CD4-positive, alpha-beta T cell treated with Interleukin-6 for 4 hours (primary cell): ENCODE measurements at places on chromosomes 13 and 19.

- peak; percentile 99 for DNase-seq
Measured at GRCh38 chr19:48332662-48333466, 7.5 kb downstream of the EMP3 start.

DNA sequence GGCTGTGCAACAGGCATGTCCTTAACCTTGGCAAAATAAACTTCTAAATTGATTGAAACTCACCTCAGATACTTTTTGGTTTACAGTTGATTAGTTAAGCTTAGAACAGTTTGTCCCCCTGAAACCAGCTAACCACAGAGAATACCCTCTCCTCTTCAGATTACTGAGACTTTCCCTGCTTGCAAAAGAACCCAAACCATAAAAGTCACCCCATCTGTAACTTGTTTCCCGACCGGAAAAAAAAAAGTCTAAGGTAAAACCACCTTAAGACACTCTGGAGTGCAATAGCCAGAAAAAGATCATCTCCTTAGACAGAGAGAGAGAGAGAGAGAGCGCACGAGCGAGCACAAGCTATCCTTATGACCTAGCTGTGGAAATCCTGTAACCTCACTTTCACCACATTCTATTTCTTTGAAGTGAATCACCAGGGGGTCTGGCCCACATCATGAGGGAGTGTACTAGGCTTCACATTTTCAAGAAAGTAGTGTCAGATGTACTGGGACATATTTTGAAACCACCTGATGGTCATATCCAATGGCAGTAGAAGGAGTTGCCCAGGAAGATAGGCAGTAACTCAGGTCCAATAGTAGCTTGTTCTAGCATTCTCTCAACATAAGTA lies 11.1 kb upstream of the GTF2F2 start:
- no peak for DNase-seq

DNA sequence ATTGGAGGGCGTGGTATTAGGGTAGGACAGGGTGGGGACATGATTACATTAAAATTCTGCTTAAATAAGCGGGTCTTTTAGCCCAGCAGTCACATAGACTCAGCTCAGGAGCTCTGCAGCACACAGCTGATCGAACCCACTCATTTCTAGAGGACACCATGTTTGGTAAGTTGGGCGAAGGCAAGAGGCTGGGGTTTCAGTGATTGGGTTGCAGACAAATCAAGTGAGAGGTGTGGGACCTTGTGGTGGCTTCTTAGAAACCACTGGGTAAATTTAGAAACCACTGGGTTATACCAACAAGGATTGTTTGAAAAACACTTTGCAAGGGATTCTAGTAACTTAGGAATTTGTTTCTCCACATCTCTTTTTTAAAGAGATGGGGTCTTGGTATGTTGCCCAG lies at the start of gene LEUTX:
Gene LEUTX (plus strand): TSS at position 92 of the 400 bp plus-strand sequence. CDS start 67 bp downstream, at position 159.
- DNase-seq, result no peak

DNA sequence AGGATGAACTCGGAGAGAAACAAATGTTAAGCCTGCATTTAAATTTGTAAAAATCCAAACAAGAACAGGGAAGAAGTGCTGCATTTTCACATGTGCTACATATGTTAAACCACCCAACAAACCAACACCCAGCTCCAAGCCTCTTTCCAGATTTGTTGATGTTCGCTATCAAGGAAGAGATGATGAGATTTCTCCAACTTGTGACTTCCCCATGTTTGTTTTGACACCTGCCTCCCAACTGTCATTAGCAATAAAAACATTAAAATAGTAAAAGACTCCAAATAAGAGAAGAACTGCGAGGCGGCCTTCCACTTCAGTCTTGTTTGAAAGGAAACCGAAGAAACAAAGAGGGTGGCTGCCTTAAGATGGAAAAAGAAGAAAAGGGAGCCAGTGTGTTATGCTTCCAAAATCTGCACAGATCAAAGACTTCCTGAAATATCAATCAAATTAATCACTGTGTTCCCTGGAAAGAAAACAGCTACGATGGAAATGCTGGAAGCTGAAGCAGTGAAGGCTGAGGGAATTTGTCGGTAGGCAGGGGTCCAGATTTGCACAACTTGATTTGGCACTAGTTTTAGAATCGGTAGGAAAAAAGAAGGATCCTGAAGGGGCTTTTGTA lies 14.0 kb upstream of the GGACT start:
- no peak for DNase-seq

DNA sequence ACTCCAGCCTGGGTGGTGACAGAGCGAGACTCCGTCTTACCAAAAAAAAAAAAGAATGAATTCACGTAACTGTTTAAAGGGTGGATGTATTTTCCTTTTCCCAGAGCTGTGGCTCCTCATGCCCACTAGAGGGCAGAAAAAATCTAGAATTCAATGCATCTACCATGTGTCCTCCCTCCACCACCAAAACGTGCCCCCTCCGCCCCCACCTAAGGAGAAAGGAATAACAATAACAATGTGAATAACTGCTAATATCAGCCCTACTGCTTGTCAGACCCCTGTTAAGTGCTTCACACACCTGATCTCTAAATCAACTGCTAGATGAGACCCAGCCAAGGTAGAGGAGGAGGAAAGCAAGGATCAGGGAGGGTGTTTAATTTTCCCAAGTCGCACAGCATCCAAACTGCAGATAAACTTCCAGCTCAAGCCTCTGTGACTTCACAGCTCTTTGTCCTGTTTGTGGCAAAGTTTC lies 20.2 kb upstream of the PNMA8B start:
- DNase-seq, result peak; percentile 52

DNA sequence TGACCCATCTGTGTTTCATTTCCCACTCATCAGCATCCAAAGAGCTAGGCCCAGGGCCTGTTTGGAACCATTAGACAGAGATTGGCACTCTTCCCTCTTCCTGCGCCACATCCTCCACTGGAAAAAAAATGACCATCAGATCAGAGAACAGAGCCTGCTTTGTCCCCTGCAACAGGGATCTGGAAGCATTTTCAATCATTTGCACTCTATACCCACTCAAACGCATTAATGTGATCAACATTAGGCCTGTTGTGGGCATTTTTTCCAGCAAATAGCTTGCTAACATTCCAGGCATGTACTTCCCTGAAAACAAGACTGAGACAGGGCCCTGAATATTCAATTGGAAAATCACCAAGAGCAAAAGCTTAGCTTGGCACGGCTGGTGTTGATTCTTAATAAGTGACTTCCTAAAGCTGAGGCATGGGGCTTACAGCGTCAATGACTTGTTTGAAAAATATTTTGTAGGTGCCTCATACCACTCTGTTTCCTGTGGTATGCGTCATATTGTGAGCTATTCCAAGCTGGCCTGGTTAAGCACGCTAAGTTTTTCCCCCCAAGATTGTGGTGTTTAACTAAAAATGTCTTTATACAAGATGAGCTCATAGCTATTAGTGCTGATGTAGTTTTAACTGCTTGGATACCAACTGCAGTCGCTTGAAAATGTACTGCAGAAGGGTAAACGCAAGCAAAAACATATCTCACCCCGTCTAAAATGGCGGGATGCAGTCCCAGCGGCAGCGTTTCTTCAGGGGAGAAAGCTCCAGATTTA lies 404.4 kb downstream of the SPRY2 start:
- no peak for DNase-seq

- no peak for DNase-seq
Measured at GRCh38 chr19:28067882-28068281, 1145.1 kb downstream of the UQCRFS1 start.

DNA sequence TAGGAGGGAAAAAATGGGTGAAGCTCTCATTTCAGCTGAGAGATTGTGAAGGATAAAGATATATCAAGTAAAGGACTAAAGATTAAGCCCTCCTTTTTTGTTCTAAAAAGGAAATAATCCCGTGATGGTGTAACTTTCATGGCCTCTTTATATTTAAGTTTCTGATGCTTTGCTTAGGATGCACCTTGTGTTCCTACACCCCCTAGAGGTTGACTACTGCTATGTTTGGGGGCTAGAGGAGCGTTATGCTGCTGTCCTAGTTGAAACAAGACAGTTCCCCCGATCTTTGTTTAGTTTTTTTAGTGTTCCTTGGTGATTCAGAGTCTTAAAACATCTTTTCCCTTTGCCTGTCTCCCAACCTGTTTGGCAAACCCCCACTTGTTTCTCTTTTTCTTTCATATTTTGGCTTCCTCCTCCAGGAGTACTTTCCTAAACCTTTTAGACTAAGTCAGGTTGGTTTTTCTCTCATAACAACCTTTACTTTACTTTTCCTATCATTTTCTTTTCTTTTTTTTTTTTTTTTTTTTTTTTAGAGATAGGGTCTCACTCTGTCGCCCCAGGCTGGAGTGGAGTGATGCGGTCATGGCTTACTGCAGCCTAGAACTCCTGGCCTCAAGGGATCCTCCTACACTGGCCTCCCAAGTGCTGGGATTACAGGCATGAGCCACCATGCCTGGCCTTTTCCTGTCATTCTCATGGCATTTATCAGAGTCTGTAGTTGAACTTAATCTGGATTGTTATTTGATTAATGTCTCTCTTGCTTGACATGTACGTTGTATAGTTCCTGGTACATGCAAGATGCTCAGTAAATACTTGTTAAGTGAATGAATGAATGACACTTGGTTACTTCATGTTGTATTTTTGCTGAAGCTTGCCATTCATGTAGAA lies 2.8 kb downstream of the UBA2 start:
- DNase-seq, result peak; percentile 43

DNA sequence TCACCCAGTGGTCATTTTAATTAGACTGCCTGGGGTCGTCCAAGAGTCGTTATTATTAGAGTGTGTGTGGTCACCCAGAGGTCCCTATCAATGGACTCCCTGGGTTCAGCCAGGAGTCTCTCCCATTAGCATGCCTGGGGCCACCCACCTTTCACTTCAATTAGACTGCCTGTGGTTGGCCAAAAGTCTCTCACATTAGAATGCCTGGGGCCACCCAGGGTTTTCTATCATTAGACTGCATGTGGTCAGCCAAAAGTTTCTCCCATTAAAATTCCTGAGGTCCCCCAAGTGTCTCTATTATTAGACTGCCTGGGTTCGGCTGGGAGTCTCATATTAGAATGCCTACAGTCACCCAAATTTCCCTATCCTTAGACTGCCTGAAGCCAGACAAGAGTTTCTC lies 1472.6 kb downstream of the UQCRFS1 start:
- no peak for DNase-seq

GRCh38 chr13:80340651-80341100 lies 250 bp downstream of the SPRY2 start:
- DNase-seq, result no peak

DNA sequence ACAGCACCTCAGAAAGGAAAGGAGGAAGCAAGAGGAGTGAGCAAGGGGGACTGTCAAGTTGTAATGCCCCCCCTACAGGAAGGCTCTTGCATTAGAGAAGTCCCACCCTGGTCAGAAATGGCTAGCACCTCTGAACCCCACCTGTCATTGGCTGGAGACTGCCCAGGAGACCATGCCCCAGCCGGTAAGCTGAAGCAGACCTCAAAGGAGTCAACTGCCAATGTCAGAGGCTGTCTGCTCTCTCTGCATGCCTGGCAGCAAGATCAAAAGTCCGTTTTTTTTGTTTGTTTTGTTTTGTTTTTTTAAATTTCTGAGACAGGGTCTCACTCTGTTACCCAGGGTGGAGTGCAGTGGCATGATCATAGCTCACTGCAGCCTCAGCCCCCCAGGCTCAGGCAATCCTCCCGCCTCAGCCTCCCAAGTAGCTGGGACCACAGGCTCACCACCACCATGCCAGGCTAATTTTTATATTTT lies 8.1 kb upstream of the BCL3 start:
- DNase-seq, result no peak

GRCh38 chr19:6359568-6360341 lies 1.6 kb upstream of the CLPP start:
- DNase-seq, result no peak

GRCh38 chr13:95243207-95243606 lies 58.0 kb downstream of the ABCC4 start:
- no peak for DNase-seq

GRCh38 chr19:38204728-38205127 lies 19.3 kb downstream of the DPF1 start:
- DNase-seq, result no peak

DNA sequence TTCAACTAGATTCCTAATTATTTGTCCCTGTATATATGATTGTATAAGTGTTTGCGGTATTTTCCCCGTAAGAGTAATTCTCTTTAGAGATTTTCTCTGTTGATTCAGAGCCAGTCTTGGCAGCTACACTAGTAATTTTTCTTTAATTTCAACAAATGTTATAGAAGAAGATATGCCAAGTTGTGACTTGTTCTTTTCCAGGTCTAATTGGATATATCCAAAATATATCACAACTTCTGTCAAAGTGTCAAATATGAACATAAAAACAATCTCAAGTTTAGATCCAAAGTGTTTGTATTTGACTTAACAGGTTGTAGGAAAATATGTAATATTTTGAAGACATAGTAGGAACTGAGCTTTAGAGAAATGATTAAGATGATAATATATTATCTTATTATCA lies 733.9 kb upstream of the SLITRK5 start:
- no peak for DNase-seq

DNA sequence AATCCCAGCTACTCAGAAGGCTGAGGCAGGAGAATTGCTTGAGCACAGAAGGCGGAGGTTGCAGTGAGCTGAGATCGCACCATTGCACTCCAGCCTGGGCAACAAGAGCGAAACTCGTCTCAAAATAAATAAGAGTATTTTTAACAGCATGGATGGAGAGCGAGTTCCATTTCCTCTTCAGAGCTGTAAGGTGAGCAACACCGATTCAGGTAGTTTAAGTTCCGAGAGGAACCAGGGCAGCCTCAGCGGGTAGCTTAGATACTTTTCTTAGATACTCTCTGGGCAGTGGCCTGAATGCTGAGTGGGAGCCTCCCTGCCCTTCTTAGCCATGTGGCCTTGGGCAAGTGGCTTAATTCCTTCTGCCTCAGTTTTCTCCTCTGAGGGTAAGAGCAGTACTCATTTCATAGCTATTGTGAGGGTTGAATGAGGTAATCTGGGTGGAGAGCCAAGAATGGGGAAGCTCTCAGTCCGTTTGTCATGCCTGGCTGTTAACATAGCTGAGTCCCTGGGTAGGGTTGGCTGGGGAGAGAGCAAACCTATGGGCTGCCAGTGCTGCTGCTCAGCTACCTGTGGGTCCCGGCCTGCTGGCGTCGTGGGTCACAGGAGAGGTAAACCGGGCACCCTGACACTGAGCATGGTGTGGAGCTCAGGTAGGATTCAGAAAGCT lies 4.1 kb downstream of the ATP11A start:
- DNase-seq, result no peak

DNA sequence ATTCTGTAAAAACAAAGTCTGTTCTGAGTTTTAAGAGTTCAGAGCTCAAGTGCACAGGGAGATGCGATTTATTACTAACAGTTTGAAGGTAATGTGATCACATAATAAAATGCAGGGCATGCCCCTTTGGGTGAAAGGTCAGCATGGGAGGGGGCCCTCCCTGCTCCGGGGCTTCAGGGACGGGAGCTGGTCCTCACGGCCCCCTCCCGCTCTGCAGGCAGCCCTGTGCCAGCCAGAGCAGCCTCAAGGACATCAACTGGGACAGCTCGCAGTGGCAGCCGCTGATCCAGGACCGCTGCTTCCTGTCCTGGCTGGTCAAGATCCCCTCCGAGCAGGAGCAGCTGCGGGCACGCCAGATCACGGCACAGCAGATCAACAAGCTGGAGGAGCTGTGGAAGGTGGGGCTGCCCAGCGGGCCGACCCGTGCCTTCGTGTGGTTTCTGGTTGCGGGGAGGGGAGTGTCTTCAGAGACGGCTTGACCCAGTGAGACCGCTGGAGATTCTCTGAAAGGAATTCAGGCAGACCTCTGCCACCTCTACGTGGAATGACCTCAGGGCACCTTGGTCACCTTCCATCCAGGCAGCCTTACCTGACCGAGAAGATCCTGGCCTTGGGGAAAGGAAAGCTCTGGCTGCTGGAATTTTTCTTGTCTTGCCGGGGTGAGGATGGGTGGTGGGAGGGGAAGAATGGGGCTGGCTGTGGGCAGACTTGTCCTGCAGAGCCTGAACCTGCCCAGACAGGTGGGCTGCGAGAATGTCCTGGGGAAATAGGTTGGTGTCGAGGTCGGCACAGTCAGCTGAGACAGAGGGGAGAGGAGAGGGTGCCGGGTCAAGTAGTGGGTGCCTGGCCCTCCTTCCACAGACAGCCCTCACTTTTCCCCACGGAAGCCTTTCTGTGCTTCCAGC lies 19.0 kb downstream of the UPF1 start:
- no peak for DNase-seq
